ENCODE measurements at places on chromosomes 1 and 21. TPM values are rescaled to one million over a fixed set of nuclear protein-coding genes. Genes with fewer than 3 reads are reported as not detected.

Gene OXCT2
- 0.28 TPM for total RNA-seq

Gene CYP4X1
- not detected for total RNA-seq

Gene ARHGEF10L
- total RNA-seq, result 5.0 TPM

Gene C1orf141
- not detected for total RNA-seq

Gene AMIGO1
- total RNA-seq, result 1.6 TPM

Gene KRTAP20-3
- not detected for total RNA-seq

Gene CLSTN1
- 30.1 TPM for total RNA-seq

Gene CRYAA
- not detected for total RNA-seq

Gene TIE1
- total RNA-seq, result 3.3 TPM

Gene MAN1A2
- total RNA-seq, result 60.8 TPM

Gene RCOR3
- 8.1 TPM for total RNA-seq
